ENCODE measurements at places on chromosomes 5 and 9.

DNA sequence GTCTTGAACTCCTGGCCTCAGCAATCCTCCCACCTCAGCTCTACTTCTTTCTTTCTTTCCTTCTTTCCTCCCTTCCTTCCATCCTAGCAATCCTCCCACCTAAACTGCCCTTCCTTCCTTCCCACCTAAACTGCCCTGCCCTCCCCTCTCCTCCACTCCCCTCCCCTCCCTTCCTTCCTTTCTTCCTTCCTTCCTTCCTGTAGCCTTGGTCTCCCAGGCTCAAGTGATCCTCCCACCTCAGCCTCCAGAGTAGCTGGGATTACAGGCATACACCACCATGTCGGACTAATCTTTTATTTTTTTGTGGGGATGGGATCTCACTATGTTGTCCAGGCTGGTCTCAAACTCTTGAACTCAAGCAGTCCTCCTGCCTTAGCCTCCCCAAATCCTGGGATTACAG, 65.8 kb downstream of the NFIB start:
- no peak for DNase-seq

GRCh38 chr5:115452536-115453235, 91.9 kb downstream of the FEM1C start:
- no peak for DNase-seq

- DNase-seq = no peak
Observed at GRCh38 chr9:26750162-26750561, 142.4 kb downstream of the CAAP1 start.

DNA sequence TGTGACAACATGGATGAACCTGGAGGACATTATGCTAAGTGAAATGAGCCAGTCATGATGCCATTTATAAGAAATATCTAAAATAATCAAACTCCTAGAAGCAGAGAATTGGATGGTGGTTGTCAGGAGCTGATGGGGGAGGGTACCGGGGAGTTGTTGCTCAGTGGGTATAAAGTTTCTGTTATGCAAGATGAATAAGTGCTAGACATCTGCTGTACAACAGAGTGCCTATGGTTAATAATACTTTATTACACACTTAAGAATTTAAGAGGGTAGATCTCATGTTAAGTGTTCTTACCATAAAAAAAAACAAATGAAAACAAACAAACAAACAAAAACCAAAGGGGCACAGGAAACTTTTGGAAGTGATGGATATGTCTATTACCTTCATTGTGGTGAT, 13.0 kb upstream of the CCDC69 start:
- no peak for DNase-seq

DNA sequence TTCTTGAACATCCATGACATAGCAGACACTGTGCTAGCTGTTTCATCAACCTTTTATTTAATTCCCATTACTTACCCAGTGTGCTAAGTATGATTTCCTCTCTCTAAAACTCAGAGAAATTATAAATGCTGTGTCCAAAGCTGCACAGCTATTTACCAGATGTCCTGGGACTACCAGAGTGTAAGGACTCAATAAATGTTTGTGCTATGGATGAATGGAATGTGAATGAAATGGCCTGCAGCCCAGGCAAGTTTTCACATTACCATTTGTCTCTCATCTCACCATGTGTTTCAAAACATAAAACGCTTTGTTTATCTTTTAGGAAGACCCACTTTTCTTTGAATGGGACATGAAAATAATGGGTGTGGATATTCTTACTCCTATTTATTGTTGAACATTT, 96.2 kb downstream of the ARHGEF28 start:
- no peak for DNase-seq

DNA sequence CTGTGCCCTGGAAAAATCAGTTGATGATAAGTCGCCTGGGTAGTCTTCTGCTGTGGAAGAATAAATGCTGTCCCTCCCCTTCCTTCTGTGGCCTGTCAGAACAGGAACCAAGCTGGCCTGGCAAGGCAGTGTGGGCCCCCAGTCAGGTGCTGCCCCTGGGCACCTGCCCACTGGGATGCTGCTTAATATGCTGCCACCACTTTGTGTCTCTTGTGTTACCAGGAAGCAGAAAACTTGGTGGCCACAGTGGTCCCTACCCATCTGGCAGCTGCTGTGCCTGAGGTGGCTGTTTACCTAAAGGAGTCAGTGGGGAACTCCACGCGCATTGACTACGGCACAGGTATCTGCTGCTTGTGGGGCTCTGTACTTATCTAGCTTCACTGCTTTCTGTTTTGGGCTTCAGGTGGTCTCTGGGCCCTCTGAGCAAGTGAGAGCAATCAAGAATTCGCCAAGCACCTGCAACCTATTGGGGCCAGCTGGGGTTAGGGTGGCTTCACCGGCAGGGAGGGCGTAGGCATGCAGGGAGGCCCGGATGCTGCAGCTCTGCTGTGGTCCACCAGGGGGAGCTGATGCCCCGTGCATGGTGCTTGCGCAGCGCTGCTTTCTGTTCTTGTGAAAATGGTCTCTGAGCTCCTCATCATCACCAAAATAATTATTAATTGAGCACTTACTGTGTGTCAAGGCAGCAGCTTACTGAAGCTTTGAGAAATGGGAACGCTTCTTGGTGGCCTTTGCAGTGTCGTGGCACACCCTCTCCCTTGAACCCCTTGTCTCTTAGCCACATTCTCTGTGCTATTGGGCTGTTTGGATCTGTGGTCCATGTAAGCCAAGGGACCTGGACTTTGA, 20.3 kb downstream of the PTPA start:
- peak; percentile 85 for DNase-seq

GRCh38 chr5:153903321-153903720, 135.4 kb downstream of the FAM114A2 start:
- DNase-seq = no peak

DNA sequence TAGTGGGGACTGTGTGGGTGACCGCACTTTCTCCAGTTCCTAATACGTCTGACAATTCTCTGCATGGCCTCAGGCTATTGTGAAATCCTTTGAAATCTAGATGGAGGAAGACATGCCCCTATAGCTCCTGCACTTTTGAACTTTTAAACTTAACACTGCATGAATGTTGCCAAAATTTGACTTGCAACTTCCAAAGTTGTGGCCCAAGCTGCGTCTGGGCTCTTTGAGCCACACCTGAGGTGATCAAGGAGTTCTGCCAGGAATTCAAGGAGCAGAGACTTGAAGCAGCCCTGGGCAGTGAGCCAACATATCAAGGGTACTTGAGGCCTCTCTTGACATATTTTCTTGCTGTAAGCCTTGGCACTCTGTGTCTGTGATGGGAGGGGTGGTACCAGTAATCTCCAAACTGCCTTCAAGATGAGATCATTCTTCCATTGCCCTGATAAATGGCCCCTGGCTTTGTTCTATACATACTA, 1336.1 kb upstream of the CDH9 start:
- DNase-seq = no peak

DNA sequence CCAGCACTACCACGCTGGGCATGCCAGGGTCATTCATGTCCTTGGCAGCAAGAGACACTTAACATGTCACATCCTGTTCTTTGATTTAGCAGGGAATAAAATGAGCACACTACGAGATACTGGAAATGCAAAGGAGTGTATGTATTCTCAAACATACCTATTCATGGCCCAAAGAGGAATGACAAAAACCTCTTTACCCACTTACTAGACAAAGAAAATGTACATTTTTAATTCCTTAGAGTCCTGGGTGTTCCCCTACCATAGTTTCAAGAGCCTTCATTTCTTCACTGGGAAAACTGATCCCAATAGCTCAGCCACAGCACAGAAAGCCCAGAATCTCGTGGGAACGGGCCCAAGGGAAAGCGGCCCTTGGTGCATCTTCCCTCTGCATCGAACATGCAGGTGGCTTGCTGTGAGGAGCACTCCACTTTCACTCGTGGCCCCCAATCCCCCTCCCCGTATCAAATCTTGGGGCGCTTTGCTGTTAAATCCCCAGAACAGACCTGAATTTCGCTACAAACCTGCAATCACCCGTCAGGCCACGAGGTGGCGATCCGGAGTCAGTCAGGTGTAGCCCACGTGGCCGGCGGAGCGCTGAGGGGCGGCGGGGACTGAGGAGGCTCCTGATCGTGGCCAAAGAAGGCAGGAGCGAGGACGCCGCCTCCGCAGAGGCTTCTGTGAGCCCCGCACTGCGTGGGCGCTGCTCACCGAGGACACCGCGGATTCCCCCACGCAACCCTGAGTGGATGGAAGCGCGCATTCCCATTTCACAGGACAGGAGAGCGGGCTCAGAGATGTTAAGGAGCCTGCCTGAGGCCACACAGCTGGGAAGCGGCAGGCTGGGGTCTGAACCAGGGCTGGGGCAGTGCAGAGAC, 91.4 kb downstream of the LMX1B start:
- peak; percentile 83 for DNase-seq

DNA sequence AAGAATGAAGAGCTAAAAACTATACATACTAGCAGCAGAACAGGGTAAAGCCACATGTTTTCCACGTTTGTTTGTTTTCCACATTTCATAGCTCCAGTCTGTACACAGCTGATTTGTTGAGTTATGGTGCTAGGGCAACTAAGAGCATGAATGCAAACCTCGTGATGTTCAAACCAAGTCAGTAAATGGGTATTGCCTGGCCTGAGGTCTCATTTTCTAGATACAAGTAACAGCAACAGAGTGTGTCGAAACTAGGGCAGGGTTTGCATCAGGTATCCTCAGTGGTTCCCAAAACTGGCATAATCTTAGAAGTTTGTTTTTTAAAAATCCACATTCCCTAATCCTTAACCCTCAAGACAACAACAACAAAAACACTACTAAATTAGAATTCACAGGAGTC, 89.3 kb downstream of the CEMIP2 start:
- no peak for DNase-seq

GRCh38 chr5:31273631-31274378, 80.3 kb downstream of the CDH6 start:
- DNase-seq = no peak

GRCh38 chr5:108266242-108266641, 115.7 kb downstream of the FBXL17 start:
- DNase-seq = no peak

- no peak for DNase-seq
Observed at GRCh38 chr5:132414634-132415378, 45.3 kb downstream of the SLC22A5 start.

- DNase-seq = no peak
Observed at GRCh38 chr5:7852542-7852941, 1.6 kb upstream of the CFAP90 start.

DNA sequence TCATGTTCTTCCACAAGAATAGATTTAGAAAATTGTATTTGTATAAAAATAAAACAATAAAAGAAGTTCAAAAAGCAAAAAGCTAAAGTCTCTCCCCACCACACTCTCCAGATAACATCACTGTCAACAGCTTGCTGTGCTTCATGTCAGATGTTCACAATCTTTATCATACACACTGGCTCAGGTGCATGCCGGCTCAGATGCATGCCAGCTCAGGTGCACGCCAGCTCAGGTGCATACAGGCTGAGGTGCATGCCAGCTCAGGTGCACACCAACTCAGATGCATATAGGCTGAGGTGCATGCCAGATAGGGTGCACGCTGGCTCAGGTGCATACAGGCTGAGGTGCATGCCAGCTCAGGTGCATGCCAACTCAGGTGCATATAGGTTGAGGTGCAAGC, 26.5 kb downstream of the SEMA4D start:
- no peak for DNase-seq

DNA sequence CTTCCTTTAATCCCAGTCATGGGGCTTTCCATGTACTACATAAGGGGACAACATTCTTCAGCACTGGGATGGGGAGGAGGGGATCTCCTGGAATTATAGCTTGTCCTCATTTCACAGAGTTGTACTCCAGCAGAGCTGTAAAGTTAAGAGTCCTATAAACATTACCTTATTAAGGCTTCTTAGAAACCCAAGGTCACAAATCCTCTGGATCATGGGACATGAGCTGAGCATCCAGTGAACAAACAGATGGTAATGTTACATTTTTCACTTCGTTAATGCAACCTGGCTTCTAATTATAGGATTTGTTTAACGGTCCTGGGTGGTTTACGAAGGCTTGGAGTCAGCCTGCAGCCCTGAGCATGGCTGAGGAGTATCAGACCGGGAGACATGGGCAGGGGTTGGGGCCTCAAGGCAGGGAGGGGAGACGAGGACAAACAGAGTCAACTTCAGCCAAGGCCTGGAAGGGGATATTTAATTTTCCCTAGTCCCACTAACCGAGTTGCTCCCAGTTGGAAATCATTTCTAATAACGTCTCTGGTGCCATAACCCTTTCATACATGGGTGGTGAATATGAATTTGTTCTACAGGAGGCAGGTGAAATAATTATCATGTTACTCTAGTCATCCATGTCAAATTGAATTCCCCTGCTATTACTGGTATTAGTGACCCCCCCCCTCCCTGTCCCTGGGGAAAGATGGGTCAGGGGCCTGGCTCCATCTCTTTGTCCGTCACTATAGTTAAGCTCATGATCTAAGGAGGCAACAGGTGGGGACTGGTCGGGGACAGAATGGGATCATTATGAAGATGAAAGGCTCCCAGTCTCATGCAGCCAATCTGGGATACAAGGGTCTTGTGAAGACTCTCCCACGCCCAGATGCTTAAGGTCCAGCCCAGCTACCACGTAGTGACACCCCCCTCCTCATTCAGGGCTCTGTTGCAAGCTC, 10.7 kb upstream of the IL17B start:
- DNase-seq = no peak

GRCh38 chr9:133861086-133861485, 122.9 kb upstream of the SARDH start:
- no peak for DNase-seq

GRCh38 chr5:138445547-138446271, 6.9 kb downstream of the REEP2 start:
- DNase-seq = peak; percentile 53

DNA sequence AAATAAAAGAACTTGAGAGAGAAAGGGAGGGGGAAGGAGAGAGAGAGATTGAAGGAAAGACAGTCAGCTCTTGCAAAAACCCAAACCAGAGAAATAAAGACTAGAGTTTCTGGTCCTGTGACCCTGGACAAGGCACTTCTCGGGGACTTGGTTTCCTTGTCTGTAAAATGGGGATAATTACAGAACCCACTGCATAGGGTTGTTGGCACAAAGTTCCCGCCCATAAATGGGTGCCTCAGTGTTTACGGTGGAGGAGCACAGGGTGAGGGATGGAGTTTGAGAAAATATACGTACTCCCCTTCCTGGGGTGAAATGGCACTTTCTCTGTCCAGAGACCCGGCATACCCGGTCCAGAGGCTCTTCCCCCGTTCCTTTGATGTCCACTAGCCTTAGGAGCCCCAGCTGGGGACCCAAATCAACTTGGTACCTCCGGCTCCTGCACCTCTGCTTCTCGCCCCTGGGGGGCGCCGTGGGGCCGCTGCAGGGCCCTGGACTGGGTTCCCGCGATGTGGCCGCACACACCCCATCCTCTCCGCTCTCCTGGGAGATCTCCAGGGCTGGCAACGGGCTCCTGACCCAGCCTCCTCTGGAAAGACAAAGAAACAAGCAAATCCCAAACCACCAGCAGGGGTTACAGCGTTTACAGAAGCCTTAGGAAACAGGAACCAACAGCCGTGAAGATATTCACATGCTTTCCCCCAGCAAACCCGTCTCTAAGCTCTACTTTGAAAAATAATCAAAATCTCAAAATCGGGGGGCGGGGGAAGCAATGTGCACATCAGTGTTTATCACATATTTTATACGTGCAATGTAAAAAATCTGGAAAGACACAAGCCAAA, 26.3 kb downstream of the PTGES start:
- peak; percentile 85 for DNase-seq

DNA sequence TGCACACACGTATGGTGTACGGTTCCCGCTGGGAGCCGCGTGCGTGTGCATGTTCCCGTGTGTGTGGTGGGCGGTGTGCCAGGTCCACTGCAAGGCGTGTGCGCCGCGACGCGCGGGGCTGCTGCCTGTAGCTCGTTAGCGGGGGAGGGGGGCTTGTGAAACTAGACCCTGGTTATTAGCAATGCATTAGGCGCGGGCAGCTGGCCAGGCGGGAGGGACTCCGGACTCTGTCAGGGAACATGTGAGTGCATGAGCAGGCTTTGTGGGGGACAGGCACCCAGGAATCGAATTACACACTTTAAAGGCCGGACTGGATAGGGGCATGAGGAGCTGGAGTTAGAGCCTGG, 32.2 kb upstream of the ENHO start:
- DNase-seq = no peak

All from left forelimb (tissue), 1 donor.